ENCODE measurements at places on chromosomes 3 and 15.

- no peak for DNase-seq
Observed at GRCh38 chr15:78565951-78566774, 843 bp downstream of the CHRNA5 start.

DNA sequence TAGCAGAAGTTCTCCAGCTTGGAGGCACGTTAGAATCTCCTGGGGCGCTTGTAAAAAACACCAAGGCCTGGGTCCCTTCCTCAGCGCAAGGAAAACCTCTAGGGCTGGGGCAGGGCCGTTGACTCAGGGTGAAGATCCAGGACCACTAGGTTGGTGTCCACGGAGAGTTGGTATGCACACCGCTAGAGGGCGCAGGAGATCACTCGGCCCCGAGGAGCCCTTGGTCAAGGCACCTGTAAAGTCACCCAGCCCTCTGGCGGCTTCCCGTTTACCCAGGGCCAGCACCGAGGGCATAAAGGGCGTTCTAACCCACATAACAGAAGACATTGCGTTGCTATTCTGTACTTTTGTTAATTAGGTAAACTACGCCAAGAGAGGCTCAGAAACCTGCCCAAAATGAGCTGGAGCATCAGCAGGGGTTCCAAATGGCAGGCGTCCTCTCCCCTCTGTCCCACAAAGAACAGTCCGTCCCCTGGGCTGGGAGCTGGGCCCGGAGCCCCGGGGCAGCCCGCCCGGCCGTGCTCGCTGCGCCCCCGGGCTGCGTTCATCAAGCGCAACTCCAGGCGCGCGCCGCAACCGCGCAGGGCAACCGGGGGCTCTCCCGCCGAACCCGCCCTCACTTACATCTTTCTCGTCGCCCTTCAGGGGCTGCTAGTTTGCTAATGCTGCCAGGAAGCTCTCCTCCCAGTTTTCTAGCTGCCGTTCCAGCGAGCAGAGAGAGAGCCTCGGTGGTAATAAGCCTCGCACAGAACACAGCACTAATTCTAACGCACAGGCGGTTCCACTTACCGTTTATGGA lies 332.1 kb downstream of the ARRDC4 start:
- DNase-seq, result no peak

DNA sequence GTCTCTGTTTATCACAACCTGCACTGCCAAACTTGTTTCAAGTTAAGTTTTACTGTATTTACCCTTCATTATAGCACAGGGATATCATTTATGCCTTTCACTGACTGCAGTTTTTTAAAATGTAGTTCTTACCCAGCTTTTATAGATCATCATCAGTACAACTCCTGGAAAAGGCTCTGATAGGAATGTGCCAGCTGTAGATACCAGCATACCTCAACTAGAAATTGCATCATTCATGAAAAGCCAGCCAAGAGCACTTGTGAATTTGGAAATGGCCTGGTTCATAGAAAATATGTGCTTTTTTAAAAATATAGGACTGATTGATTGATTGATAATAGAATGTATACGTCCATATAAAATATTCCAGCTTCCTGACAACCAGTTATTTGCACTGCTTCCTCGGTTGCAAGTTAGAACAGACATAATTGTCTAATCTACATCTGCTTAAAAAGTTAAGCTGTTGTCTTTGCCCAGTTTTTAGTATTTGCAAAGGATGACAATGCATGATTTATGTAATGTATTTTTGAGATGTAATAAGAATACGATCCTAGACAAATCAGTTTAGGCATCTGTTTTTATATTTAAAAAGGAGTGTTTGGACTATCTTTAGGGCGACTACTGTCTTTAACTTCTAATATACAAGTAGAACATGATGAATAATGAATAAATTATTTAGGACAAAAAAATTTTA lies 58.5 kb downstream of the DCUN1D1 start:
- DNase-seq, result no peak

DNA sequence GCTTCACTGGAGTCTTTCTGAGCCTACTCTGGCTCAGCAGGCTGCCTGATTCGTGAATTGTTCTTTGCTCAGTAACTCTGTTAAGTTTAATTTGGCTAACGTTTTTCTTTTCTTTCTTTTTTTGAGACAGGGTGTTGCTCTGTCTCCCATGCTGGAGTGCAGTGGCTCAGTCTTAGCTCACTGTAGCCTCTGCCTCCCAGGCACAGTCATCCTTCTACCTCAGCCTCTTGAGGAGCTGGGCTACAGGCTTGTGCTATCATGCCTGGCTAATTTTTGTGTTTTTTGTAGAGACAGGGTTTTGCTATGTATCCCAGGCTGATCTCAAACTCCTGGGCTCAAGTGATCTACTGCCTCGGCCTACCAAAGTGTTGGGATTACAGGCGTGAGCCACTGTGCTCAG lies 165.0 kb downstream of the PEX5L start:
- DNase-seq, result no peak

DNA sequence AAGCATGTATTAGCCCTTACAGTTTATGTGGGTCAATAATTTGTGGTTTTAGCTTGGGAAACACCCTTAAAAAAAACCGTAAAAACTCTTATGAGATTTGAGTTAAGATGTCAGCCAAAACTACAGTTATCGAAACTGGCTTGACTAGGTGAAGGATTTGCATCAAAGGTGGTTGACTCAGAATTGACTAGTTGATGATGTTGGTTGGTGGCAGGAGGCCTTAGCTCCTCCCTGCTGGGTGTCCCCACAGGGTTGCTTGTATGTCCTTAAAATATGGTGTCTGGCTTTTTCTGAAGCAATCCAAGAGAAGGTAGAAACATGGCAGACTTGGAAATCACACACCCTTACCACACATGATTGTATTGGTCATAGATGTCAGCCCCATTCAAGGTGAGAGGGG lies 305.1 kb downstream of the ROBO2 start:
- DNase-seq, result no peak

All from kidney epithelial cell (primary cell).